Activated CD4-positive, alpha-beta T cell treated with anti-CD3 and anti-CD28 coated beads, Interleukin-2, Interleukin-4, amounts not matched to agents 100 ng/mL and 50 ng/mL, durations not matched to agents 16 hours and 8 hours (primary cell): ENCODE measurements at places on chromosomes 7 and 10.

- no peak for DNase-seq
These were observed 28.6 kb upstream of the TMEM178B start for GRCh38 chr7:141045126-141045841.

GRCh38 chr7:50710441-50711154 lies 72.1 kb downstream of the GRB10 start:
- no peak for DNase-seq

DNA sequence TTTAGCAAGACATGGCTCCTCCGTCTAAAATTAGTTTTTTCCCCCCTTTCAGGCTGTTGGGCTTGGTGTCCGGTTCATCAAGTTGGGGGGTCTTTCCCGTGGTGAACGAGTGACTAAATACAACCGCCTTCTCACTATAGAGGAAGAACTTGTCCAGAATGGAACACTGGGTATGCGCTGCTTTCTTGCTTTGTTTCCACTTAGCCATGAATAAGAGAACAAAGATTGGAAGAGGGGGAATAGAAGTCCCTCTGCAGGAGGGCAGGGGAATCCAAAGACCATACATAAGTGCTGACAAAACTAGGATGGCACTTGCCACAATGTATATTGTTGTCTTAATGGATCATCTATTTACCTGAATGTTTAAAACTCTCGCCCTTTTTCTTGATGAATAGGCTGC lies 30.5 kb downstream of the ENO4 start:
- DNase-seq: no peak

DNA sequence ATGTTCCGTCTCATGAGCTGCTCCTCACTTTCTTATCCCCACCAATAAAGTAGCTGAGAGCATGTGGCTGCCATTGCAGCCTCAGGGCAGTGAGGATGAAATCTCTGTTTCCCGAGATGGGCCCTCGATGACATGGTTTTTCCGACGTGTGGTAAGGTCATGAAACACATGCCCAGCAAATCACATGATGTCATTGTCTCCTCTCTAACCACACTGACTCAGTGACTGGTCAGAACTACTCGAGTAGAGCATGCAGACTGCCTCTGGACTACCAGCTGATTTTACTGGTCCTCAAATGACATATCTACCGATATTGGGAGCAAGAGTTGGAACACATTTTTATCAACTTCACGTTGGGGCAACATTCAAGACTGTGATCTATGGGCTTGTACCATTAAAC lies 786.1 kb downstream of the CNTNAP2 start:
- DNase-seq: no peak

GRCh38 chr7:144523621-144524020 lies 120.1 kb upstream of the NOBOX start:
- DNase-seq: no peak

DNA sequence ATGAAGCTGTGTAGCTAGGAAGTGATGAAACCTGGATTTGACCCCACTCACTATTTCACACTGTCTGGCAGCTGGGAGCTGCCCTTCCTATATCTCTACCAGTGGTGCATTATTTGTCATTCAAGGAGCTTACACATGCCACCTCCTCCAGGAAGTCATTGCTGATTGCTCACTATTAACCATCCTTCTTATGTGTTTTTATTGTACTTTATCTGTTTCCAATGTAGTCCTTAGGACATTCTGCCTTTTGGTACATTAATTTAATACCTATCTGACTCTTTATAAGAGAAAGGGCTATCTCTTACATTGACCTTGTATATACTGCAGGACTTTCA lies 31.0 kb downstream of the HHEX start:
- no peak for DNase-seq

GRCh38 chr7:22572292-22572691 lies 72.3 kb upstream of the STEAP1B start:
- no peak for DNase-seq

DNA sequence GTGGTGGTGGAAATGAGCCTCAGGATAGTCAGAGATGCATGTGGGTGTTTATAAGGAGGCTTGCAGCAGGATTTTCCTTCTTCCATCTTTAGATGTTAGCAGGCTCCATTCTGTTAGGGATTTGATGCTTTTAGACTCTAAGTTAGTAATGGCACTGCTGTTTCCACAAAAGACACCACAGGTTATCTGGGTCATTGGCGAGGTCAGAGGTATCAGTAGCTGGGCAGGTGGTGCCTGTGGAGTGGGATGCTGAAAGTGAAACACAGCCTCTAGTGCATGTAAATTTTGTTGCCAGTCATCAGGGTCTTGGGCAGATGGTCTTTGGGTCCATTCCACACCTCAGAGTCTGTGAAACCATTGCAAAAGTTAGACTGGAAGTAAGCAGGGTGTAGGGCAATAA lies 833 bp upstream of the PAX4 start:
- no peak for DNase-seq

GRCh38 chr7:18347170-18347569 lies 148.4 kb upstream of the HDAC9 start:
- no peak for DNase-seq

DNA sequence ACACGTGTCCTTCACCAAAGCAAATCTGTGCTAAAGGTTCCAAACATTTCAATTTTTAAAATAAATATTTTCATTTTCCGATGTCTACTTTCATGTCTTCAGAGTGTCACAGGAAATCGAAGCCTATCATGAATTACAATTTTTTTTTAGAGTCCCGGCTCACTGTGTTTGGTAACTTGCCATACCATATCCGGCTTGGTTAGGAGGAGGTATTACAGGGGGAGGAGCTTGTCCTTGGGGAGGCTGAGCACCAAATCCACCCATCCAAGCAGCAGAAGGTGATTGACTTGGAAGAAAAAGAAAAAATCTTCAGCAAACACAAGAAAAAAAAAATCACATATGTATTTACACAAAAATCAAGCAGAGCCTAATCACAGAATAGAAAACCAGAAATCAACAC lies 21.3 kb downstream of the TIAL1 start:
- peak; percentile 27 for DNase-seq

DNA sequence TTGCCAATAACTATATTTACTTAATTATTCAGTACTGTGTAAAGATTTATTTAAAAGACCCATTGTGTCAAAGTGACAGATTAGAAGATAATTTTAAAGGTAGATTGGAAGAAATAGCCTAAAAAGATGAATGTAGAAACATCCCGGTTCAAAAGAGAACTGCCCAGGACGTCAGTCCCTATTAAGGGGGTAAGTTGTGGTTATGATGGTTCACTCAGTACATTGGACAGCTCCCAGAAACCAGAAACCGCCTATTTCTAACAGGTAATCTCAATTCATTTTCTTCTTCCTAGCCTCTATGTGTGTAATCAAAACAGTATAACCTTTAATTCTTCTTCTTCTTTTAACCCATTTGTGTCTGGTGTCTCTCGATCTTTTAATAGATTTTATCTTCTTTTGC lies 1.5 kb upstream of the FERD3L start:
- no peak for DNase-seq

- no peak for DNase-seq
These were observed 45.4 kb downstream of the PAX2 start for GRCh38 chr10:100790761-100791208.

GRCh38 chr10:9102026-9102425 lies 1047.5 kb downstream of the GATA3 start:
- no peak for DNase-seq
